ENCODE measurements at places on chromosomes 6 and 20.

GRCh38 chr6:50211582-50211981 lies 161.9 kb upstream of the DEFB112 start:
- DNase-seq, result no peak

DNA sequence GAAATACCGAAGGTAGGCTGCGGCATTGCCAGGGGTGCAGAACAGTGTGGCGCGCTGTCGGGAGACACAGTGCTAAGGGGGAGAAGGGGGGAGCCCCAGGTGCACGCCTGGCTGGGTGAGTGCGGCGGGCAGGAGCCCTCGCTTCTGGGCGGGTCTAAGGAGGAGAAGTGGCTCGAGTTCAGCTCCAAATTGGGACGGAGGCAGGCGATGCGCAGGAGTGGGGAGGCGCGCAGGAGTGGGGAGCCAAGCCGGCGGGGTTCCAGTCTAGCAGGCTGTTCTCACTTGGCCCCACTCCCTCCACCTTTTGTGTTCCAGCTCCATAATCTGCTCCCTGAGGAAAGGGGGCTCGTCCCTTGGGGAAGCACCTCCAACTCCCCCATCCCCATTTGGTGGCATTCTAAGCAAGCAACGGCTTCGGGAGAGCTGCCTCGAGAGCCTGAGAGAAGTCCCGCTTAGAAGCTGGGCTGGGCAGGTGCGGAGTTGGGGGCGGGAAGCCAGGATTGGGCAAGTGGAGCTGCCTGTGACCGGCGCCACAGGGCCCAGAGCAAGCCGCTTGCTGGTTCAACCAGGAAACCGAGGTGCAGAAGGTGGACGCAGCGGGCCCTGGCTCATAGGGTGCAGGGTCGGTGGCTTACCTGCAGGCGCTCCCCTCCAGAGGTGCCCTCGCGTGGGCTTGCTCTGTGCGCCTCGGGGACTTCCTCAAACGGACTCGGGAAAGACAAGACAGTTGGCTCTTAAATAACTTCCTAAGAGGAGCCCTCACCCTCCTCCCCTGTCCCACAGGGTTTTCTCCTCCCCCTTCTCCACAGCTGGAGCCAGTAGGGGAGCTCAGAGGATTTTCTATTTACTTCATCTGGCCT lies at the start of gene F13A1:
Gene F13A1, minus strand, starts transcription at position 711 of the 860 bp plus-strand sequence. CDS start 1,998 bp downstream, outside the sequence.
- no peak for DNase-seq

- no peak for DNase-seq
Observed at GRCh38 chr20:13960119-13960518, 30.3 kb downstream of the SEL1L2 start.

DNA sequence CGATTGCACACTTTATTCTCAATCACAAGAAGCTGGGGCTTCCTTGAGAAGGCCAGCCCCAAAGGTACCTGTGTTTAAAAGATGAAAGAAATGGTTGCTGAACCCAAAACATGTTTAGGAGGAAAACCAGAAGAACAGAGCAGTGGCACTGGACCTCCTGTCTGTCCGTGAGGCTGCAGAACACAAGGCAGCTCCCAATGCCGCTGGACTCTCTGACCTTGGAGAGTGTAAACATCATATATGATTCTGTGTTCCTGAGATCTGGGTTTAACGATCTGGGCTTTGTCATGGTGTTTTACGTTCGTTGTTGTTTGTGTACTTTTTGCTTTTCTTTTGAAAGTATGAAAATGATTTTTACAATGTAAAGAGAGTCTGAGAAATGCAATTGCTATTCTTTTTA lies 106.1 kb downstream of the SLC22A3 start:
- DNase-seq, result no peak

- DNase-seq, result no peak
Observed at GRCh38 chr20:61702246-61702645, 363.4 kb downstream of the TAF4 start.

GRCh38 chr6:19664050-19664449 lies 173.1 kb upstream of the ID4 start:
- no peak for DNase-seq

- DNase-seq, result no peak
Observed at GRCh38 chr20:61901392-61902220, 164.1 kb downstream of the TAF4 start.

GRCh38 chr6:102028176-102028575 lies 634.7 kb downstream of the GRIK2 start:
- DNase-seq, result no peak

DNA sequence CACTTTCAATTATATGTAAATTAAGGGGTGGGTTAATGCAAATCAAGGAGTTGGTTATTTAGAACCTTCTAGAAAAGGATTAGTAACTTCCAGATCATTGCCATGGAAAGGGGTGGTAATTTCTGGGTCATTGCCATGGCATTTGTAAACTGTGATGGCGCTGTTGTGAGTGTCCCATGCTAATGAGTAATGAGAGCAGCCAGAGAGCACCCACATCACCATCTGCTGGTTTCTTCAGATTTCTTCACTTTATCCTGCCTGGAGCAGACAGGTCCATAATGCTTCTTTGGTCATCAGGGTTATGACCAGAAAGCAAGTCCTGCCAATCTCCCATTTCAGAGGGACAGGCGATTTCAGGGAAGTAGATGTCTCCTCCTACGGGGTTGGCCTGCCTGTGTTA lies 311.3 kb upstream of the CNR1 start:
- DNase-seq, result no peak

DNA sequence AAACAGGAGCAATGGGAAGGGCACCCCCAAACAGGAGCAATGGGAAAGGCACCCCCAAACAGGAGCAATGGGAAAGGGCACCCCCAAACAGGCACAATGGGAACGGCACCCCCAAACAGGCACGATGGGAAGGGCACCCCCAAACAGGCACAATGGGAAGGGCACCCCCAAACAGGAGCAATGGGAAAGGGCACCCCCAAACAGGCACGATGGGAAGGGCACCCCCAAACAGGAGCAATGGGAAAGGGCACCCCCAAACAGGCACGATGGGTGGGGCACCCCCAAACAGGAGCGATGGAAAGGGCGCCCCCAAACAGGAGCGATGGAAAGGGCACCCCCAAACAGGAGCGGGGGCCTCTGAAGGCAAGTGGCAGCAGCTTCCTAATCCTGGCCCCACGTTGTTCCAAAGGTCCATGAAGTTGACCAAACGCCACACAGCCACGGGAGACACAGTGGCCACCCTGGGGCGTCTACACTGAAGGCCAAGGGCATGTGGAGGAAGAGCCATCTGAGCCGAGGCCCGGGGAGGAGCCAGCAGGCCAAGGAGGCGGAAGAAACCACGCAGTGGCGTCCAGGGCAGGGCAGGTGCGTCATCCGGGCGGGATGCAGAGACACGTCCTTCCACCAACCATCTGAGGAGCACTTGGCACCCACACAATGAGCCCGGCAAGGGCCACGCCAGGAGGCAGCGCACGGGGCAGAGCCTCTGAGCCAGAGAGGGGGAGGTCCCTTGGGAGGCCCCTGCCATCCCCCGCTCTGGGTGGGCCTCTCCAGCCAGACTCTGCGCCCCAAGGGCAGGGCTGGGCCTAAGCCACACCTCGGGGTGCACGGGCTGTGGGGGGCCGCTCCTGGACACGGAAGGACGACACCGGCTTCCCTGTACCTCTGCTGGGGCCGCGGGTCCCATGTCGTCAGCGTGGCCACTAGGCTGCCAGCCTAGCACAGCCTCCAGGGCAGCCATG lies 21.5 kb upstream of the NTSR1 start:
- DNase-seq, result no peak

GRCh38 chr6:127277878-127278843 lies 11.5 kb downstream of the RNF146 start:
- no peak for DNase-seq

- no peak for DNase-seq
Observed at GRCh38 chr20:46293084-46293483, 15.2 kb downstream of the CDH22 start.

GRCh38 chr6:169839493-169839892 lies 88.1 kb downstream of the ERMARD start:
- no peak for DNase-seq

- DNase-seq, result no peak
Observed at GRCh38 chr6:44217332-44218143, 812 bp downstream of the MYMX start.

GRCh38 chr6:46517202-46517601 lies 26.0 kb upstream of the RCAN2 start:
- no peak for DNase-seq

DNA sequence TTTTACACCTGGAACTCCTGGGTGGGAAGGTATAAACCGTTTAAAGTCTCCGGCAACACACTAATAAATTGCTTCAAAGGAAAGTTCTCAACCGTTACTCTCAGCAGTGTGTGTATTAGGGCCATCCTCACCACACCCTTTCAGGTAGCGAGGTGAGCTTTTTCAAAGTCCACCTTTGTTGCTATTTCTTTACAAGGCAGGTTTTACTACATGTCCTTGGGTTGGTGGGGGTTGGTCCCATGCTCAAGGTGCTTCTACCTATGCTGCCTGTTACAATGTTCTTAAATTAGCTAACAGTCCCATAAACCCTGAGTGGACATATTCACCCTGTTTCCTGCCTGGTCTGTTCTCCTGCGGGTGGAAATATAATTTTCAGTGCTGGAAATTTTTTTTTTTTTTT lies 13.2 kb upstream of the OSER1 start:
- DNase-seq, result no peak

DNA sequence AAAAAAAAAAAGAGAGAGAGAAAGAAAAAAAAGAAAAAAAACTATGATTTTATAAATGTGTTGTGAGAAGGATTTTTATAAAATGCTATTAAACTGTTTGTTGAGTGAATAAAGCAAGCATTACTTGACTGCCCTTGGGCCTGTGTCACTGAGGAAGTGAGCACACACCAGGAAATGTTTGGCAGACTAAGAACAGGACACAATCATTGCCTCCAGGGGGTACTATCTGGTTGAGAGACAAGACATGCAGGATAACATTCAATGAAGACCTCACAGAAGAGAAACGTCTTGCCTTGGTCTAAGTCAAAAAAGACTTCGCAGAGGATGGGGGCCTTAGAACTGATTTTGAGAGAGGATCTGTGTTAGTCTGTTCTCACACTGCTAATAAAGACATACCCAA lies 40.6 kb downstream of the MTFR2 start:
- DNase-seq, result no peak

DNA sequence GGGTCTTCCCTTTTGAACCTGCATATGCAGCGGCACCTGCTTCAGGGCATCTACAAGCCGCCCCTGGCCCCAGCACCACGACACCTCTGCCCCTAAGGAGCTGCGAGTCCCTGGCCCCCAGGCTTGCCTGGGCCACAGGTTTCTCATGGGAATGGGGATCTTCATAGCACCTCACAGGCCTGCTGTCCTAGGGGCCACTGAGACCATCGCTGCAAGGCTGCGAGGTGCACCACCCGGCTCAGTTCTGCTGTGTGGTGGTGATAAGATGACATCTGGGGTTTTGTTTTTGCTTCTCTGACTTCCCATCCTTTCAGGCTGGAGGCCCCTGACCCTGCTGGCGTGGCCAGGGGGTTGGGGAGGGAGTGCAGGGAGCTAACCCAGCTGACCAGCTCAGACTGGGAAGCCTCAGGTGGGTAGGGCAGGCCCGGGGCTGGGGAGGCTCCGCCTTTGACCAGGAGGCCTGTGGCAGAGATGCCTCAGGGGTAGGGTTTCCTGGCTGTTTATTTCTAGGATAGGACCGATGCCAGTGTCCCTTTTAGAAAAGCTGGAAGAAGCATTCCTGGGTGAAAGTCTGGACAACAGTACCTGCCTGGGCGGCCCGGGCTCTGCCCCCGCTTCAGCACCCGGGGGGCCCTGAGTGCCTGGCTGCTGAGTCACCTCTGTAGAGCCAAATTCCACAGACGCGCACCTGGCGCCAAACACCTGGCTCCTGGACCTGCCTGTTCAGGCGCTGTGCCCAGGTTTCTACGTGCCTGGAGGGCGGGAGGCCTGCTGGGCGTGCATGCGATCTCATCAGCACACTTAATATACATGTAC lies 264.7 kb downstream of the DLL1 start:
- no peak for DNase-seq

DNA sequence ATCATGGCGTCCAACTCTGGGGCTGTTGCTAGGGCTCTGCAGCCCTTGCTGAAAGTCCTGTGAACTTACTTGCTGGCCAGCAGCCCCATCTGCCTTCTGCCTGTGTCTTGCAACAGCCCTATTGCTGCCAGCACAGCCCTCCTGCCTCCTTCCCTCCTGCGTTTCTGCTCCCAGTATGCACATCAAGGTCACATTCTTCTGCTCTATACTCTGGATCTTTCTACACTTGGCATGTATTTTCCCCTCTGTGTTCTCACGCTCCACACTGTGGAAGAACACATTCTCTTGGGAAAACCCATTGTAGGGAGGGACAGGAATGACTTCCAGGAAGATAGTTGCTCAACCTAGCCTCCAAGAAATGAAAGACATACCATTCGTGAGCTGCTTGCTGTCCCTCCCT lies 80.9 kb upstream of the PHACTR2 start:
- no peak for DNase-seq

DNA sequence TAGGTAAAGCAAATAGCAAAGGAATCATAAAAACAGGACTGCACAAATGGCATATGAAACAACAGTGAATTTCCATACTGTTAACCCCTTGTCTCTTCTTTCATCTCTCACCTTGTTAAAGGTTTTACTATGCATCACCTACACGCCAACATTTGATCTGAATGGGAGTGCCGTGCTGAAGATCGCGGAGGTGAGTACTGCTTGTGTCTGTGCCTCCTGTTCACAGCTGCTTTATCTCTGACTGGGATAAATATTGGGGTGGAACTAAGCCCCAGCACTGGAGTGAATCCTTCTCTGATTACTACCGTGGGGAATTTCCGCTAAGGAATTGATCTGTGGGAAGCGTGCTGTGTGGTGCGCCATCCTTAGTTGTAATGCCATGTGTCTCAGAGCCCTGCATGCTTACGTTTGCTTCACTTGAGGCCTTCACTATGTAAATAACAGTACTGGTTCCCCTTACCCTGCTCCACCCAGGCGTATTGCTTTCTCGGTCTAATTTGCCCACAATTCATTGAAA lies 11.4 kb upstream of the PBOV1 start:
- DNase-seq, result no peak

DNA sequence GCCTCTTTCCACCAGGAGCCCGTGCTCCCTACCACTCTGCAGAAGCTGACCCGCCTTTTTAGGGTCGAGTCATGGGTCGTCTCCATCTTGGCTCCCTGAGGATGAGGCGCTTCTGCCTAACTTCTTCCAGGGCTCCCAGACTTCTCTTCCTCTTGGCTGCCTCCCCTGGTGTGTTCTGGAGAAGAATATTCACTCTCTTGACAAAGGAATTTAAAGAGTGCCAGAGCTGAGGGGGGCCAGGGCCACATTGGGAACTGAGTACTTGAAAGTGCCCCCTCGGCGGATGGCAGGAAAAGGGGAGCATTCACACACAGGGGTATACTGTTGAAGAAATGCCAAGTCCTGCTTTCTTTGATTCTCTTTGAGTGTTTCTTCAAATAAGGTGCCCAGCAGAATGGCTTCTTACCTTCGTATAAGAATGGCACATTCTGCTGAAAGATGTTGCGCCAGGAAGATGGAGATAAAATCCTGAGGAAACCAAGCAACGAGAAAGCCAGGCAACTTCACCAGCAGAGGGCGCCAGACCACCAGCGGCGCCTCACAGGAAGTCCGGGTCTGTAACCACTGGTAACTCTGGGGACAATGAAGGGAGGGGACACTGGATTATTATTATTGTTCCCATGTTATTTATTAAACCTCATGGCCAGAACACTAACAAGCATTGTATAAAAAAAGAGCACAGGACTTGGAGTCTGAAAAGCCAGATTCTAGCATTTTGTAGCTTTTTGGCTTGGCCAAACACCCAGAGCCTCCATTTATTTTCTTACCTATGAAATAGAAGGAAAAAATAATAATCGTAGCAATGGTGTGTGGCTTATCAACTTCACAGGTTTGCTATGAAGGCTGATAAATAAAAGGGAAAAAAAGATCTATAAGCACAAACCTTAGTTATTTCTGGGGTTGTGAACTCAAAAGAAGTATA lies 176.7 kb downstream of the HACE1 start:
- DNase-seq, result peak; percentile 17
